ENCODE measurements at places on chromosomes 3 and 15.

DNA sequence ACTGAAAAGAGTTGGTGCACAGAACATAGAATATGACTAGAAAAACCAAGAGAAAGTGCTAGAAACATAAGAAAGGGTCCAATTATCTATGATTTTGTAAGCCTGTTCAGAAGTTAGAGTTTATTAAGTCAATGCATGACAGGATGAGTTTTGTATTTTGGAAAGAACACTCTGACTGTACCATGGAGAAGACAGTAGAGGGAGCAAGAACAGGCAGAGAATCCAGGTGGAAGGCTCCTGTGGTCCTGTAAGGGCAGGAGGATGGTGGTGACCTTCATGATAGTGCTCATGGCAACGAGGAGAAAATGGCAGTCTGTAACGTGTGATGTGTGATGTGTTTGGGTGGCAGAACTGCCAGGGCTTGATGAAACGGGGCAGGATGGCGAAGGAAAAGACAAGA lies 249.1 kb downstream of the CTNNB1 start:
- DNase-seq = no peak

DNA sequence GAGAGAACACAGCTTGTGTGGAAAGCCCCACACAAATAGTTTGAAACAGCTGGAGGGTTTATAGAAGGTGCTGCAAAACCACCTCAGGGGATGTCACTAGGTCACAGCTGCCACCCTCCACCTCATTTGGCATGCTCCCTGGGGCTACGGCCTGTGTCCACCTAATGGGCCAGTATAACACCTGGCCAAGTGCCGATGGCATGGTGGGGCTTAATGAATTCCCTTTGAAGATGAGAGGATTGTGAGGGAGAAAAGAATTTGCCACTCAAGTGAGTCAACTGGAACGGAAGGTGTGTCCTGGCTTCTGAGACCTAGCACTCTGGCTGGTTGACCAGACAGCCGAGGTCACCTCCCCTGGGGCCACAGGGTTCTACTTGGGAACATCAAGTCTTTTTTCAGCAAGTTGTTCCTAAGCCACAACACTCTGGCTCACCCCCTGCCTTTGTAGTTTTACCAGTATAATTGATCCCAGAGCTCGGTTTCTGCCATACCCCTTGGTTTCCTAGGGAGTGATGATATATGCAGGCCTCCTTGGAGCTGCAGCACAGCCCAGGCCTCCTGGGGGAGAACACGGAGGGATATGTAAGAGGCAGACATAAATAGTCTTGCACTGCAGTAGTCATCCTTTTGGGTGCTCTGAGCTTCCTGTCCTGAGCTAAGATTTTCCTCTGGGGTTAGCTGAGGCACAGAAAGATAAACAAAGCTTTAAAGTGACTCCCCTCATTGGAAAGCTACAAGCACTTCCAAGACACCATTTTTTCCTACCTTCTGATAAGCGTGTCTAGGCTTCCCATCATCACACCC lies 178.2 kb upstream of the LPP start:
- DNase-seq = no peak

DNA sequence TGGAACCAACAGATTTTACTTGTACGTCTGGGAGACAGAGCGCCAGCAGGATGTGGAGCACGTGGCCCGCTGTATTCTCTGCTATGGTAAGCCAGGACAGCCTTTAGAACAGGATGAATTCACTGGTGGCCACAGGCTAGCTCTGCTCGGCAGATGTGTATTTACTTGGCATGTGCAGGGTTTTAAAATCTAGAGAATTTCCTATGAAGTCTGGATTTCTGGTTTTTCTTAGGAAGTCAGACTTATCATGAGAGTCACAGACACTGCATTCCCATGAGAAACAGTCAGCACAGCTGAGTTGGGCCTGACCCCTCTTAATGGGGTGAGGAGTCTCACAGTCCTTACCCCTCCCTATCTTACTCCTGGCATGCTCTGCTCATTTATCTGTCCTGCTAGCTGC lies 84.6 kb upstream of the COL6A5 start:
- DNase-seq = no peak

DNA sequence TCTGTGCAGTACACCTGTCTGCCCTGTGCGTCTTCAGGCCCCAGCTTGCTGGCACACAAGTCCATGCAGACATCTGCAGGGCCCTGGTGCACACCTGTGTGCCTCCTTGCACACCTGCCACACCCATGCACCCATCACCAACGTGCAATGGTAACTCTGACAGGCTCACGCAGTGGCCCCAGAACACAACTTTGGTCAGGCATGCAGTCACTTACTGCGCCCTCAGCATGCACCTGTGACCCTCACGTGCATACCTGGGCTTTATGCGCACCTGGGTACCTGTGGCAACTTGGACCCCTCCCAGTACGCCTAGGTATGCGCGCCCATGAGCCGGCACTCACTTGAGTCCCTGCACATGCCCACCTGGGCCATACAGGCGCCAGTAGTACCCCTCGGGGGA lies 1.7 kb downstream of the PLXND1 start:
- no peak for DNase-seq

GRCh38 chr15:78209646-78210348 lies 24.6 kb downstream of the ACSBG1 start:
- DNase-seq = peak; percentile 67

GRCh38 chr3:169954142-169954756 lies 12.4 kb upstream of the SEC62 start:
- no peak for DNase-seq

DNA sequence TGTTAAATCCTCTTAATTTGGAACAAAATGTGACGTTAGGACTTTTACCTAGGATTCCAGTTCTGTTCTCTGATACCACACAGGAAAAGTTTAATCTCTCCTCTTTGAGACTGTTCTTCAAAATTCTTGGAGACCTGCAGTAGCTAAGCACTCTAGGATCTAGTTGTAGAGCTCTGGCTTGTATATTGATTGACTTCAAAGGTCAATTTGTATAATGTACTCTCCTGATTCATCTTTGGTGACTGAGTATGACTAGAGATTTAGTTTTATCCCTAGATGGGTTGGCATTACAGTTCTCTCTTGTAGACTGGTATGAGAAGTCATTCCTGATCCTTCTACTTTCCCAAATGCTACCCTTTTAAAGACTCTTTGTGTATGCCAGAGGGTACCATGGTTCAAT lies 168.4 kb upstream of the TPRG1 start:
- no peak for DNase-seq

- DNase-seq = no peak
Observed at GRCh38 chr3:46314517-46314916, 39.4 kb upstream of the CCR2 start.

- no peak for DNase-seq
Observed at GRCh38 chr3:79253704-79254103, 514.1 kb downstream of the ROBO1 start.

DNA sequence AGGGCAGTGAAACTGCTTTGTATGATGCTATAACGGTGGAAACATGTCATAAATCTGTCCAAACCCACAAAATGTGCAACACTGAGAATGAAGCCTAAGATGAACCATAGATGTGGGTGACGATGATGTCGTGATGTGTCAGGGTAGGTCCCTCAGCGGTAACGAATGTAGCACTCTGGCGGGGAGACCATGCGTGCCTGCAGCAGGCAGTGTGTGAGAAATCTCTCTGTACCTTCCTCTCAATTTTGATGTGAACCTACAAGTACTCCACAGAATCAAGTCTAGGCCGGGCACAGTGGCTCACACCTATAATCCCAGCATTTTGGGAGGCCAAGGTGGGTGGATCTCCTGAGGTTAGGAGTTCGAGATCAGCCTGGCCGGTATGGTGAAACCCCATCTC lies 268.2 kb upstream of the LYSMD4 start:
- DNase-seq = no peak

GRCh38 chr3:25692341-25692740 lies 27.6 kb upstream of the TOP2B start:
- DNase-seq = no peak

DNA sequence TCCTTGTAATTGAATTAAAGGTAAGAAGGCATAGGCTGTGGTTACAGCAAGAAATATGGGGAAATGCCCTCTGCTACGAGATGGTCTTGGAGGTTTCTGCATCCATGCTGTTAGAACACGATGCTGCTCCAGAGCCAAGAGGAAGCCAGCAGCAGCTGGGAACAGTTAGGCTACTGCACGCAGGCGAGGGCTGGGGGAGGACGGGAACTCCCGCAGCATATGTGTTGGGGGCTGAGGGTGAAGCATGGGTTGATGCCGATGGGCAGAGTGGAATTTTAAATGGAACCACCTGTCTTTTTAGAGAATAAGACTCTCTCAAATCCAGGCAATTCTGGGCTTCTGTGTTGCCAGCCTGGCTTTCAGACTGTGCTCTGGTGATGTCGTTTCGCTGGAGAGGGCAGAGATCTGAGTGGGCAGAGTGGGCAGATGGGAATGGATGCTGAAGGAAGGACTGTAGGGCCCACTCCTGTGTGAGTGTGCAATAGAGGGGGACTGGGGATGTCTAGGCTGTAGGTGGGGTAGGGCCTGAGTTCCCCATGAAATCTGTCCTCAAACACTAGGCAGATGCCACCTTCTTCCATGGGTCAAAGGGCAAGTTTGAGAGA lies 417.0 kb upstream of the TPM1 start:
- no peak for DNase-seq

GRCh38 chr3:186509423-186509822 lies 34.8 kb downstream of the CRYGS start:
- DNase-seq = no peak

DNA sequence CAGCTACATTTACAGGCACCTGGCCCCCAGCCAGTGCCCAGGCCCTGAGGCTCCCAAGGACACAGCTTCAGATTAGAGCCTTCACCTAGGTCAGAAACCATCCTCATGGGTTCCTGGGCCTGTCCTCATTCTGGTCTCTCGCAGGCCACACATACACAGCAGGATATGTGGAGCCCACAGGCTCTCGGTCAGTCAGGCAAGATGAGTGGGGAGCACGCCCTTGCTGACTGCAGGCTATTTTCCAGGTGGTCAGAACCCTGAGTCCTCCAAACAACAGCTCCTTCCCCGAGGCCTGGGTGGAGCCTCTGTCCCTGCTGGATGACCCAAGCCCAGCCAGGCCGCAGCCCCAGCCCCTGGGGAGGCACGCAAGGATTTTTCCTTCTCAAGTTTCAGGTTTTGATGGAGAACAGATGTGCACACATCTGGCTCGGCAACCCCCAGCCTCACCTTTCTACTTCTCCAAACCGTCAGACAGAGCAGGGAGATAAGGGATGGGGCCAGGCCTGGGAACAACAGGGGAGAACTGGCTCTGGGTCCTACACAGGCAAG lies 1.6 kb downstream of the STRA6 start:
- DNase-seq = peak; percentile 59

All from ureter (tissue), 1 donor.